Endodermal cell (in vitro differentiated cells): ENCODE measurements at places on chromosomes 4 and X.

GRCh38 chr4:18954538-18954937 is 933.0 kb upstream of the LCORL start:
- H3K27ac ChIP-seq, result no peak overlapping the region
- DNase-seq, result no peak
- H3K27me3 ChIP-seq, result no peaks in the 10 kb centered on the region
- no peaks in the 10 kb centered on the region for H3K36me3 ChIP-seq

- H3K27me3 ChIP-seq, result no peaks in the 10 kb centered on the region
- no peak overlapping the region for H3K27ac ChIP-seq
- H3K4me3 ChIP-seq, result no peak overlapping the region
Observed at GRCh38 chr4:28639747-28640146, 1779.1 kb downstream of the STIM2 start.

- no peaks in the 10 kb centered on the region for H3K27me3 ChIP-seq
- no peak overlapping the region for H3K4me3 ChIP-seq
- H3K36me3 ChIP-seq, result no peaks in the 10 kb centered on the region
- DNase-seq, result no peak
- no peaks in the 10 kb centered on the region for H3K4me1 ChIP-seq
- H3K27ac ChIP-seq, result no peak overlapping the region
Observed at GRCh38 chr4:148091896-148092295, 350.3 kb downstream of the NR3C2 start.

DNA sequence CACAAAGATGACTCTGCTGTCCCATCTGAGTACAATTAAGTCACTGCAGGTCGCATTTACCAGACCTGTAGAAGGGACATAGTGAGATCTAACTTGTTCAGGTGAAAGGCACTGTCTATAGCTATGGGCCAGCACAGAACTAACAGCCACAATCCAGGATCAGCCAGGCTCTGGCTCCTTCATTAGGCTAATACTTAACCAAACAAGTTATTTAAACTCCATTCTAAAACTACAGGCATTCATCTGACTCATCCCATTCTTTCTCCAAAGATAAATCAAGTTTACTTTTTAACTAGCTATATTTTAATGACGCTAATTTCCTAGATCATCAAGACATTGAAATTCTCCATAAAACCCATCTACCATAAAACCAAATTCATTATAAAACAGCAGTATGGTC is 62.5 kb downstream of the STX18 start:
- H3K27me3 ChIP-seq, result no peaks in the 10 kb centered on the region
- DNase-seq, result no peak
- H3K27ac ChIP-seq, result no peak overlapping the region
- H3K36me3 ChIP-seq, result no peaks in the 10 kb centered on the region

GRCh38 chrX:130119312-130119898 is 9.1 kb upstream of the ELF4 start:
- H3K27me3 ChIP-seq, result no peaks in the 10 kb centered on the region
- no peak overlapping the region for H3K4me3 ChIP-seq
- DNase-seq, result no peak
- no peaks in the 10 kb centered on the region for H3K36me3 ChIP-seq
- no peaks in the 10 kb centered on the region for H3K4me1 ChIP-seq

GRCh38 chr4:108714880-108715279 is 48.0 kb downstream of the ETNPPL start:
- H3K27me3 ChIP-seq, result no peaks in the 10 kb centered on the region
- H3K27ac ChIP-seq, result no peak overlapping the region
- DNase-seq, result peak; percentile 62
- H3K4me3 ChIP-seq, result peak overlapping the region; percentile 21

GRCh38 chrX:116526010-116526409 is 63.2 kb upstream of the CT83 start:
- no peak for DNase-seq
- H3K36me3 ChIP-seq, result no peaks in the 10 kb centered on the region
- no peaks in the 10 kb centered on the region for H3K4me1 ChIP-seq
- no peak overlapping the region for H3K27ac ChIP-seq

- no peak overlapping the region for H3K4me3 ChIP-seq
- no peak for DNase-seq
Observed at GRCh38 chr4:84366907-84367306, 132.2 kb downstream of the NKX6-1 start.

DNA sequence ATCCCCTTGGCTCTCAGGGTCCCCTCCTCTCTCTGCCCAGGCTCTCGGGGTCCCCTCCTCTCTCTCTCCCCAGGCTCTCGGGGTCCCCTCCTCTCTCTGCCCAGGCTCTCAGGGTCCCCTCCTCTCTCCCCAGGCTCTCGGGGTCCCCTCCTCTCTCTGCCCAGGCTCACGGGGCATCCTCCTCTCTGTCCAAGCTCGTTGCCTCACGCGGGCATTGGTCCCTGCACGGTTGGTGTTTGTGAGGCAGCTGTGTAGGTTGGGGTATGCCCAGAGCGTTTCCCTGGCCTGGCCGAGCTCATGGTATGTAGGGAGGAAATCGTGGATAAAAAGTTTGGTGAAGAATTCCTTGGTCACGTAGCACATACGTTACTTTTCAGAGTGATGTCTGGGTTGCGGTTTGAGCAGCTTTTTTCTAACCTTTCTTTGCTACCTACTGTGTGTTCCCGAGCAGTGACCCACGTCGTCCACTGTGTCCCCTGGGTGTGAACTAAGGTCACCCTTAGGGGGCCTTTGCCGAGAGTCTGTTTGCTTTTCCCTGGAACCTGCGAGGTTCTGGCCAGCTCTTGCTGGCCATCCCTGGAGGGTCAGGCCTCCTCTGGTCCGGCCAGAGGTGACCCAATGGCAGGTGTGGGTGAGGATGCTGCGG is 36.6 kb downstream of the PCGF3 start:
- H3K4me3 ChIP-seq, result no peak overlapping the region
- H3K36me3 ChIP-seq, result peaks cover 58% of the 10 kb centered on the region
- no peak for DNase-seq
- no peaks in the 10 kb centered on the region for H3K4me1 ChIP-seq

DNA sequence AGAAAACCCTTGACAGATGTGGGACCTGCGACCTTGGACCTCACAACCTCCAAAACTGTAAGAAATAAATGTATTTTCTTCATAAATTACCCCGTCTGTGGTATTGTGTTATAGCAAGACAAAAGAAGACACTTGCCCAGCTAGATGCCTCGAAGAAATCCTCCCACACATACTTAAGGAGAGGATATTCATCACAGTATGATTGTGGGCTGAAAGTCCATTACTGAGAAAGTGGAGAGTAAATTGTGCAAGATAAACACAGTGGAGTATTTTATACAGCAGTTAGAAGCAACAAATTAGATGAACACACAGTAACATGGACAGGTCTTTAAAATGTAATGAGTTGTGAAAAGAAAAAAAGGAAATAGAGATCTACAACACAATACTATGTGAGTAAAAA is 25.8 kb upstream of the PLA2G12A start:
- H3K27me3 ChIP-seq, result peaks cover 5% of the 10 kb centered on the region
- H3K36me3 ChIP-seq, result no peaks in the 10 kb centered on the region
- no peak for DNase-seq
- H3K27ac ChIP-seq, result no peak overlapping the region
- no peak overlapping the region for H3K4me3 ChIP-seq
- H3K4me1 ChIP-seq, result no peaks in the 10 kb centered on the region

DNA sequence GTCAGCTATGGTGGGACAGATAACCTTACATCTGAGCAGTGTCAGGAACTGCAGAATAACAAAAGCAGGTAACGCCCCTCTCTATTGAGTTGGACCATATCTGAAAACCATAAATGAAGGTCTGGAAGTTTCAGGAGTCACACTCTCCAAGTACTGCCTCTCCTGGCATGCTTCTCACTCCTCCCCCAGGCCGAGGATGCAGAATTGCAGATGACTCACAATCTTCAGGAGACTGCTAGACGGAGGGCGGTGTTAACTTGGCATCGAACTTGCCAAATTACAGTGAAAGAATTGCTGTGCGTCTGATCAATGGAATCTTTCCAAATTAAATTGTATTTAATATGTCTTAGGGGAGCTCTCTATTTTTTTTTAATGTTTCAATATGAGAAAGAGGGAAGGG is 67.1 kb upstream of the TRIM2 start:
- no peaks in the 10 kb centered on the region for H3K4me1 ChIP-seq
- no peaks in the 10 kb centered on the region for H3K36me3 ChIP-seq
- DNase-seq, result peak; percentile 45
- H3K4me3 ChIP-seq, result no peak overlapping the region
- H3K27me3 ChIP-seq, result no peaks in the 10 kb centered on the region

- DNase-seq, result no peak
- no peaks in the 10 kb centered on the region for H3K27me3 ChIP-seq
- no peaks in the 10 kb centered on the region for H3K36me3 ChIP-seq
- H3K4me3 ChIP-seq, result no peak overlapping the region
- H3K27ac ChIP-seq, result no peak overlapping the region
- H3K4me1 ChIP-seq, result no peaks in the 10 kb centered on the region
Observed at GRCh38 chr4:102522031-102522440, 20.9 kb downstream of the NFKB1 start.

- no peaks in the 10 kb centered on the region for H3K27me3 ChIP-seq
- peaks cover 13% of the 10 kb centered on the region for H3K36me3 ChIP-seq
- no peak overlapping the region for H3K27ac ChIP-seq
- peaks cover 9% of the 10 kb centered on the region for H3K4me1 ChIP-seq
- peak overlapping the region; percentile 89 for H3K4me3 ChIP-seq
- no peak for DNase-seq
Observed at GRCh38 chrX:153969904-153970356, 1.7 kb downstream of the HCFC1 start.

GRCh38 chrX:86137071-86137470 is 11.2 kb upstream of the DACH2 start:
- no peaks in the 10 kb centered on the region for H3K27me3 ChIP-seq
- no peaks in the 10 kb centered on the region for H3K4me1 ChIP-seq
- H3K27ac ChIP-seq, result no peak overlapping the region

DNA sequence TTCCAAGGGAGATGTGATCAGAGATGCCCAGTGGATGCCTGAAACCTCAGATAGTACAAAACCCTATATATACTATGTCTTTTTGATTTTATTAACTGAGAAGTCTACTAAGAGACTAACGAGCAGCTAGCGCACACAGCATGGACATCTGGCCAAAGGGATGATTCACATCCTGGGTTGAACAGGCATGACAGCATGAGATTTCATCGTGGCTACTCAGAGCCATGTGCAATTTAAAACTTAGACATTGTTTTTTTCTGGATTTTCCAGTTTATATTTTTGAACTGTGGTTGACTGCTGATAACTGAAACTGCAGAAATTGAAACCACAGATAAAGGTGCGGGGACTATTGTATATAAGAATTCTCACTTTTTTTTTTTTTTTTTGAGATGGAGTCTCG is 2252.9 kb upstream of the AGA start:
- no peak overlapping the region for H3K4me3 ChIP-seq
- H3K27ac ChIP-seq, result no peak overlapping the region
- no peaks in the 10 kb centered on the region for H3K36me3 ChIP-seq

GRCh38 chr4:111500858-111501257 is 644.4 kb upstream of the FAM241A start:
- no peak for DNase-seq
- H3K4me3 ChIP-seq, result no peak overlapping the region
- no peaks in the 10 kb centered on the region for H3K27me3 ChIP-seq
- H3K36me3 ChIP-seq, result no peaks in the 10 kb centered on the region

DNA sequence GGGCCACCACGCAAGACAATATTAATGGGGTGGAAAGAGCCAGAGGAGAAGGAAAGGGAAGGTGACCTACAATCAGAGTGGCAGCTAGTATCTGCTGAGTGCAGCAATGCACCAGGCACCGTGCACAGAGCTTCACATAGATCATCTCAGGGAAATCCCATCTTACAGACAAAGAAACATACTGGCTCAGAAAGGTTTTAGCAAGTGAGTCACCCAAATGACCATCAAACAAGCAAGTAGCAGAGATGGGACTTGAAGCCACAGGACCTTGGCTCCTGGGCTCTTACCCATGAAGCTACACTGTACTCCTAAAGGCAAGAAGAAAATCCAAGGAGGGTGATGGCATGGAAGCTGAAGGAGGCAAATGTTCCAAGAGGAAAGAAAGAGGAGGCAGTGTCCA is 6.8 kb downstream of the ANXA5 start:
- H3K27me3 ChIP-seq, result no peaks in the 10 kb centered on the region
- no peak overlapping the region for H3K4me3 ChIP-seq
- H3K27ac ChIP-seq, result no peak overlapping the region
- H3K4me1 ChIP-seq, result peaks cover 18% of the 10 kb centered on the region
- peaks cover 23% of the 10 kb centered on the region for H3K36me3 ChIP-seq

DNA sequence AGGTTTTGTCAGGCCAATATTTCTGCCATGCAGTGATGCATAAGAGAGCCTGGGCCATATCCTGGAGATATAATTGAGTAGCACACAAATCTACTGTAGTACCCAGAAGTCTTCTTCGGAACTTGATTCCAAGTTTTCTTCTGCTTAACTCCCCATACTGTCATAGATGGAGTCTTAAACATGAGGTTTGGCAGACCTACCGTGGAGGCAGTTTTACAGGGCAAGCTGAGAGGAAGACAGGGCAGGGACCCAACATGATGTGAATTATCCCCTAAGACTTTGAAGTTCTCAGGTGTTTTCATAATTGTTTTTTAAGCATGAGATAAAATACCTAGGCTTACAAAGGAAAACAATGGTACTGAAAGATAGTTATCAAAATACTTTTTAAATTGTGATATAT is 18.2 kb downstream of the NHSL2 start:
- no peaks in the 10 kb centered on the region for H3K36me3 ChIP-seq
- no peak overlapping the region for H3K27ac ChIP-seq
- H3K27me3 ChIP-seq, result no peaks in the 10 kb centered on the region
- DNase-seq, result no peak
- H3K4me3 ChIP-seq, result no peak overlapping the region

DNA sequence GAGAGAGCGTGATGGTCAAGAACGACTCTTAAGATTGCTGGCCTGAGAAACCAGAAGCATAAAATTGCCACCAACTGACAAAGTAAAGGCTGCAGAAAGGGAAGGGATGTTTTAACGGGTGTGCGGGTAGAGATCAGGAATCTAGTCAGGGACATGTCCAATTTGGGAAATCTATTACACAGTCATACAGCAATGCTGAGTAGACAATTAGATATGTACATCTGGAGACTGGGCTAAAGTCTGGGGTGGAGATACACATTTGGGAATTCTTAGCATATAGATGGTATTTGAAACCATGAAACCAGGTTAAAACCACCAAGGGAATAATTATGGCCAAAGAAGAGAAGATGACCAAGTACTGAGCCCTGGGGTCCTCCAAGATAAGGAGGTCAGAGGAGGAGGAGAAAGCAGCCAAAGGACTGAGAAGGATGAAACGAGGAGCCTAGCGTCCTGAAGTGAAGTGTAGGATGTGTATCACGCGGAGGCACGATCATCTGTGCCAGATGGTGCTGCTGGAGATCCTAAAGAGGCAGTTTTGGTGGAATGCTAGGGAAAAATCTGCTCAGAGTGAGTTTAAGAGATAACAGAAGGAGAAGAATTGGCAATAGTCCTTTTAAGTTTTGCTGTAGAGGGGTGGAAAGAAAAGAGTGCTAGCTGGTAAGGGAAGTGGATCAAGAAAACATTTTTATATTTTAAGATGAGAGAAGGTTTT is 36.5 kb downstream of the SEC24D start:
- H3K27ac ChIP-seq, result no peak overlapping the region
- peaks cover 90% of the 10 kb centered on the region for H3K36me3 ChIP-seq
- H3K4me1 ChIP-seq, result no peaks in the 10 kb centered on the region
